GM12878 (cell line): ENCODE measurements at places on chromosomes 4 and X.

DNA sequence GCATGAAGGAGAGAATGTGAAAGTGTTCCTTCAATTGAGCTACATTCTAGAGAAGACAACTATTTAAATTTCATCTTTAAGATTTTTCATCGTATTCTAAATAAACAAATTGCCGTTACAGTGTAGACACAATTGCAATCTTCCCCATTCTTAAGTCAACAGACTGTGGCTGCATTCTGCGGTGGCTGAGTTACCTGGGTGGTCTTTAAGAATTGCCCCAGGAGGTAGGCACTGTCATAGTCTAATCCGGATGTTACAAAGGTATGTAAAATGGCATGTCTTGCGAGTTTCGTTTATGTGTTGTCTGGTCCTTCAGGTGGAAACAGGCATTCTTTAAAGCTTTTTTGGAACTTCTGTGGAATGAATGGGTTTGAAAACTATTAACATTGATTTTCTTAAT is 586.1 kb upstream of the PITX2 start:
- DNase-seq, result no peak

- DNase-seq, result no peak
Measured at GRCh38 chrX:15497865-15498264, 2.7 kb upstream of the BMX start.

- DNase-seq, result no peak
Measured at GRCh38 chr4:67727124-67727850, 26.3 kb upstream of the UBA6 start.

DNA sequence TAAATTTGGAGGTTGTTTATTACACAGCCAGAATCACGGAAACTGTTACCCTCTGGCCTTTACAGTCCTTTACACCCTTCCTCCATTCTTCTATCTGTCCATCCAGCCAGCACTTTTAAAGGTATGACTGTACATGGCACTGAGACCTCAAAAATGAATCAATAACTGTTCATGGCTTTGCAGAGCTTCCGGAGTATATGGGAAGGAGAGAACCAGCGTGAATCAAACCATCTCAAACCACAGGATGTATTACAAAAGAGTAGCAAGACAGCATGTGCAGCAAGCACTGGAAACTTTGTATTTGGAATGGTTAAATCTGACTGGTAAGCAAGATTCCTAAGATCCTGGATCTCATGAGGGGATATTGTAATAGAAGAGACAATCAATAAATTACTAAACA is 228.5 kb upstream of the CASK start:
- no peak for DNase-seq
